H9 (cell line): ENCODE measurements at places on chromosomes 5 and 9.

- no peak for DNase-seq
Observed at GRCh38 chr9:109454601-109455155, 43.4 kb downstream of the PTPN3 start.

GRCh38 chr5:128528126-128528525, 9.9 kb downstream of the FBN2 start:
- no peak for DNase-seq

DNA sequence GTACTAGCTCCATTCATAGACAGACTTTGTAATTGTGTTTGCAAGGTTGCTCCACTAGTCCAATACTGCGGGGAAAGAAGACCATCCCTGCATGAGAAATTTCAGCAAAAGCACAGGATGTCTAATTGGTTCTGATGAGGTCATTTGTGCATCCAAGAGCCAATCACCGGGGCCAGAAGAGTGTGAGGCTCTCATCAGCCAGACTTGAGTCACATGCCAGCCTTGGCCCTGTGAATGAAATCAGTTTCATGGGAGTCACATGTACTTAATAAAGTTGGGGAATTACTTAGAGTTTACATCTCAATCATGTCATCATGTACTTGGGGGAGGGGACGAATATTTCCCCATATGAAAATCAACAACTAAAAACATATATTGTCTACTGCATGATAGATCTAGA, 1236.0 kb downstream of the MAT2B start:
- DNase-seq: no peak

- DNase-seq: no peak
Observed at GRCh38 chr5:43227655-43228054, 35.6 kb downstream of the NIM1K start.

GRCh38 chr9:125393426-125393825, 131.8 kb downstream of the GAPVD1 start:
- no peak for DNase-seq

- no peak for DNase-seq
Observed at GRCh38 chr5:55450050-55450765, 84.6 kb downstream of the PLPP1 start.

DNA sequence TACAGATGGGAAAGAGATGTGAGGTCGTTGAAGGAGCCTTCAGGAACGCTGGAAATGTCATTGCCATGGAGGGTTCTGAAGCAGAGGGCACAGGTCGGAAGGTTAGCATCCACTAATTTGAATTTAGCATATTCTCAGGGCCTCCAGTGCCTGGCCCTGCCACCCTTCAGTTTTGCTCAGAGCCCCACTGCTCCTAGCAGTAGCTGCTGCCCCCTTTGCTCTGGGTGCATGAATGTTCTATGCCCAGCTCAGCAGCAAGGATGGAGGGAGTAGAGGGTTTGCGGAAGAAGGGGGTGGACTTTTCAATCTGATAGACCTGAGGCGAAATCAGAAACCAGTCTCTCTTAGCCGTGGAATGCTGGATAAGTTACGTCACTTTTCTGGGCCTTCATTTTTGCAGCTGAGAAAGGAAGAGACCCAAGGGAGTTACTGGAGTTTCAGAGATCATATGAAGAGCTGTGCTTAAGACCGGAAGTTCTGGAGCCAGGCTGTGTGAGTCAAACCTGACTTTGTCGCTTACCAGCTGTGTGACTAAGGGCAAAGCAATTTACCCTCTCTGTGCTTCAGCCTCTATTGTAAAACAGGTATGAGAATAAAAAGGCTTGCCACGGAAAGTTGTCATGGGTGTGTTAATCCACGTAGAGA, 133.2 kb upstream of the PANK3 start:
- DNase-seq: no peak

GRCh38 chr9:69798744-69799143, 21.9 kb upstream of the CFAP95 start:
- DNase-seq: no peak

GRCh38 chr5:82413302-82414040, 135.3 kb upstream of the RPS23 start:
- no peak for DNase-seq

GRCh38 chr9:136761545-136761981, 2.8 kb downstream of the LCN15 start:
- DNase-seq: peak; percentile 29

DNA sequence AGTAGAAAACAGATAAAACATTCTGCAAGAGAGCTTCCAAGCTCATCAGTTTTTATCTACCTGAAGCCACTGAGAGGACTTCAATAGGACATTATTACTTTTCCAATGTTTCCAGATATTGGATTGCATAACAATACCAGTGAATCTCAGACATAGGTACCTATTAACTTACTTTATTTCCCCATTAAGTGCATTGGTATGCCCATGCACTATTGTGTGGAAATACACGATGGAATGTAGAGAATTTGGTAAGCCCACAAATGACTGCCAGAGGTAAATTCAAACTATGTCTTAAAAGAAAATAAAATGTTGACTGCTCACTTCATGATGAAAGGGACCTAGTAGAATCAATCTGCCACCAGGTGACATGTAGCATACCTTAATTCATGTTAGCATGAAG, 48.1 kb upstream of the PRR16 start:
- no peak for DNase-seq

DNA sequence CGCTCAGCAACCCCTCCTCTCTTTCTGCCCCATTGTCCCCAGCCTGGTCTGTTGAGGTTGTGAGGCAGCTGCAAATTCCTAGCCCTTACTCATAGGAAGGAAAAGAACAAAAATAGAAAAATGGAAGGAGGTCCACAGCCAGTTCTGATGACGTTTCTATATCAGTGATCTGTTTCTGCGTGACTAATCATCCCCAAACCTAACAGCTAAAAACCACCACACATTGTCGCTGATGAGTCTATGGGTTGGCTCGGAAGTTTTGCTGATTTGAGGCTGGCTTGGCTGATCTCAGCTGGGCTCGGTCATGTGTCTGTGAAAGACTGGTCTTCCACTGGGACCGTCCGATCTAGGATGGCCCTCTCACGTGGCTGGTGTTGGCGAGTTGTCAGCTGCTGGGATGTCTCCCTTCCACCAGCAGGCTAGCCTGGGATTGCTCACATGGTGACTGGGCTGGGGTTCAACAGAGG, 200.6 kb upstream of the ZNF618 start:
- DNase-seq: no peak

- no peak for DNase-seq
Observed at GRCh38 chr9:128406848-128407391, 13.7 kb upstream of the CERCAM start.

DNA sequence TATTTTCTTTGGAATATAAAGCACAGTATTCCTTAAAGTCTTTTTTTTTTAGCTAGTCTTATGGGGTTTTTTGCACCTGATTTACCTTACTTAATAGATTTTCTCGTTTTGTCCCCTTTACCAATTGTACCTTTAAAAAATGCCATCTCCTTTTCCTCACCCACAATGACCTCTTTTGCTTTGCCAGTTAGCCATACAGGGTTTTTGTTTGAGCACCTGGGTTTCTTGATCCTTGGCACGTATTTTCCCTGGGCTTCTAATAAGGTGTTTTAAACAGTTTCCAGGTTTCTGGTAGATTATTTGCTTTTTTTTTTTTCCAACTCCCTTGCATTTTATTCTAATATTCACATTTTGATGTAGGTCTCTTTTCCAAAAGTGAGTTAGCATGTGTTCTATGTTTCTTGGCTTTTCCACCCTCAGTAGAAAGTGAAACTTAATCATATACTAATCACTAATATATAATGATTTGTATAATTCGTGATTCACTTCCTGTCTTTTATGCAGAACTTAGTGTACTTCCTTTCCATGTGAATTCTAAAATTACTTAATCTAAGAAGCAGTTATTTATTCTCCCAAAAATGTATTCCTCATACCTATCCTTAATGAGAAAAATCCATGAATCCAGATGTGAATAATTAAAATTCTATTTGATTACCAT, 673.9 kb upstream of the RGMB start:
- DNase-seq: no peak

GRCh38 chr5:15483351-15484097, 16.5 kb upstream of the FBXL7 start:
- DNase-seq: no peak

GRCh38 chr5:81006947-81007636, 46.9 kb downstream of the RASGRF2 start:
- no peak for DNase-seq

- DNase-seq: no peak
Observed at GRCh38 chr5:55911784-55912653, 60.9 kb downstream of the IL31RA start.

GRCh38 chr9:137791947-137792346, 85.6 kb upstream of the CACNA1B start:
- no peak for DNase-seq

DNA sequence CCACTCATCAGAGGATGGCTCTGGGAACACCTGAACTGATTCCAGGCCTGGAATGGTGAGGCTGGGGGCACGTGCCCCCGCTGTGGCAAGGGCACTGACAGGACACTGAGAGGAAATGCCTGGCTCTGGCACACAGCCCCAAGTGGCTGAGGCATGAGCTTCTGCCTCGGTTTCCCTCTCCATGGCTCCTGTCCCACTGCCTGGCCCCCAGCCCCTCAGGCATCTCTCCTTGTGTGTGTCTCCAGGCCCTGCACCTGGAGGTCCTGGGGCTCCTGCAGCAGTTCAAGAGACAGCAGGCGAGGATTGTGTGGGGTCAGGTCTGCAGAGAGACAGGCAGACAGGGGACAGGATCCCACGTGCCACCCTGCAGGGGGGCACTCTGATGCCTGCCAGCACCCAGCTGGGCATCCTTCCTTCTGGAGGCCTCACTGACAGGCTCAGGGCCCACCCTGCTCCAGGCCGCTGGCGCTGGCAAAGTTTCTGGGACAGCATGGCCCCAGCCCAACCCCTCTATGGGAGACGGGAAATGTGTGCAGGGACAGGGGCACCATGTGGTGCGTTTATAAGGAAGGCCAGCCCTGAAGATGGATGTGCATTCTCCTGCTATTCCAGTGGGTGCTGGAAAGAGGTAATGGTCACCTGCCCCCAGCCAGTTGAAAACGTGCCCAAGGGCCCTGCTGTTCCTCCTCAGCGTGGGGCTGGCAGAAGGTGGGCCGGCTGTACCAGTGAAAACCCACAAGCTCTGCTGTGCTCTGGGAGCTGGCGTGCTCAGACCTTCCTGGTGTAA, 66.0 kb downstream of the RASGEF1C start:
- DNase-seq: no peak

DNA sequence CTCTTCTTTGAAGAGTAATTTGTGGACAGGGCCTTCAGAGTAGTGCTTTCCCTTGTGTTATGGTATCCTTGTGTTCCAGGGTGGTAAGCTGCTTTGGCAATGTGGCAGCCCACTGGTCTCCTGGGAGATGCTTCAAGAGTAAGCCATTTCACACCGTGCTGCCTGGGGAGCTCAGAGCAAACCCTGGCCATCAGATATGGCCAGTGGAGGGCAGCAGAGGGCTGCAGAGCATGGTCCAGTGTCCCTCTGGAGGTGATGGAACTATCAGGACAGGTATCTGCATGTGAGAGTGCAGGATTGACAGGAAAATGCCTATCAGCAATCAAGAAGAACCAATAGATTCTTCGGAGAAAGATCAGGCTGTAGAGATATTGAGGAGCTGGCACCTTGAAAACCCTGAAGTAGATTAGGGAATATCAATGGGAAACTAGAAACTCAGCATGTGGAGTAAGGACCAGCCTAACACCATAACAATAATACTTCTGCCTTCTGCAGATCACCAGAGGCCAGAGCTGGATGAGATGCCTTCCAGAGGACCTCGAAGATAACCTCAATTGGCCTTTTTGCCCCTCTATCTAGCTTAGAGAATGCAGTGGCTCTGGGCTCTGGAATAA, 90.8 kb downstream of the PLPPR1 start:
- DNase-seq: peak; percentile 85

DNA sequence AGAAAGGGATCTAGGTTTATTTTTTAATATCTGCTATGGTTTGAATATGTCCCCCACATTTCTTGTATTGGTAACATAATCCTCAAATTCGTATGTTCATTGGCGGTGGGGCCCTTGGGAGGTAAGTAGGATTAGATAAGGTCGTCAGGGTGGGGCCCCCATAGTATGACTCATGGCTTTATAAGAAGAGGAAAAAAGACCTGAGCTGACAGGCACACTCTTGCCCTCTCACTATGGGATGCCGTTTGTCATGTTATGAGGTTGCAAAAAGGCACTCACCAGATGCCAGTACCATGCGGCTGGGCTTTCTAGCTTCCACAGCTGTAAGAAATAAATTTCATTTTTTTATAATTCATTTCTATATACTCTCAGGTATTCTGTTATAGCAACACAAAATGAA, 67.3 kb upstream of the SGCD start:
- no peak for DNase-seq

GRCh38 chr5:141512390-141512910, 23.6 kb downstream of the PCDHGC5 start:
- peak; percentile 97 for DNase-seq

- DNase-seq: no peak
Observed at GRCh38 chr5:147752666-147753290, 29.8 kb downstream of the JAKMIP2 start.

GRCh38 chr5:36949593-36949992, 73.0 kb downstream of the NIPBL start:
- DNase-seq: no peak

DNA sequence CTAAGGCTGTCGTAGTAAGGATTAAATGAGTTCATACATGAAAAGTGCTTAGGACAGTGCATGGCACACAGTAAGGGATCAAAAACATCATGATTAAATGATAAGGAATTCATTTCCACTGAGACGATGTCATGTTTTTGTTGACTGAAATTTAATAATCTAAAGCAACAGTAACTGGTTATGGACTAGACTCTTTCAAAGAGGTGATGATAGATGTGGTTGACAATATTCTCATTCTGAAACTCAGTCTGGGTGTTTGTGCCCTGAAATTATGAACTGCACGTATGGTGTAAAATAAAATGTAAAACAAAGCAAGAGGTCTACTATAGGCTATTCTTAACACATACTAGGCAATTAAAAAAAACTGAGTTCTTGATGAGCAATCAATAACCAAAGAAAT, 280.0 kb downstream of the DENND1A start:
- no peak for DNase-seq

DNA sequence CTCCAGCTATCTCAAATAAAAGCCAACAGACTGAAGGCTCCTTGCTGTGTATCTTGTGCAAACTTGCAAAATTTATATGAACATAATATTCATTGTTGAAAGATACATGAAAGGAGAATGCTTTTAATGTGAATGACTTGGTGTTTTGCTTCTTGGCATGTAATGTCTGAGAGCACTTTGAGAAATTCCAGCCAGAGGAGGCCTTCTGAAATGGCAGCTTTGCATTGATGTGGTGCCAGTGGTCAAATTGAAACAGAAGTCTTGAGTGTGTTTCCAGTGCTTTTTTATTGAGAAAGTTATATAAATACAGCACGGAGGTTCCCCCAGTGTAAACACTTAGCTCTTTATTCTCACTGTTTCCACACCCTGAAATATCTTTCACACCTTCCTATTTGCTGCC, 182.1 kb downstream of the ADCY2 start:
- no peak for DNase-seq

- no peak for DNase-seq
Observed at GRCh38 chr9:131879181-131879910, 139.5 kb upstream of the RAPGEF1 start.

DNA sequence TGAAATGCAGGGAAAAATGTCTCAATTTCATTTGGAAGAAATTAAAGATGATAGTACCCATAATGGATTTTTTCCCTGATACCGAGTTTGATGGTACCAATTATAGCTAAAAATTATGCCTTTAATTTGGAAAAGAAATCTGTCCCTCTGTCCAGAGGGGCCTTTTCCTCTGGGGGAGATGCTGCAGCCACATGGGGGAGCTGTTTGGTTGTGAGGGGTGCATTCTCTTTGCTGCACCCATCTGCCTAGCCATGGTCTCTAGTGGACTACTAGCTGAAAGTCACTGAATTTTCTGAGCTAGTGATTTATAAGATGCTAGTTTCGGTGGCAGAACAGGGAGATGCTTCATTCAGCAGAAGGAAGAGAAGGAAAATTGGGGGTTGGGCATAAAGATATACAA, 9.6 kb downstream of the SEC61B start:
- no peak for DNase-seq
